Effector memory CD8-positive, alpha-beta T cell (primary cell): ENCODE measurements at places on chromosomes 7 and 10.

DNA sequence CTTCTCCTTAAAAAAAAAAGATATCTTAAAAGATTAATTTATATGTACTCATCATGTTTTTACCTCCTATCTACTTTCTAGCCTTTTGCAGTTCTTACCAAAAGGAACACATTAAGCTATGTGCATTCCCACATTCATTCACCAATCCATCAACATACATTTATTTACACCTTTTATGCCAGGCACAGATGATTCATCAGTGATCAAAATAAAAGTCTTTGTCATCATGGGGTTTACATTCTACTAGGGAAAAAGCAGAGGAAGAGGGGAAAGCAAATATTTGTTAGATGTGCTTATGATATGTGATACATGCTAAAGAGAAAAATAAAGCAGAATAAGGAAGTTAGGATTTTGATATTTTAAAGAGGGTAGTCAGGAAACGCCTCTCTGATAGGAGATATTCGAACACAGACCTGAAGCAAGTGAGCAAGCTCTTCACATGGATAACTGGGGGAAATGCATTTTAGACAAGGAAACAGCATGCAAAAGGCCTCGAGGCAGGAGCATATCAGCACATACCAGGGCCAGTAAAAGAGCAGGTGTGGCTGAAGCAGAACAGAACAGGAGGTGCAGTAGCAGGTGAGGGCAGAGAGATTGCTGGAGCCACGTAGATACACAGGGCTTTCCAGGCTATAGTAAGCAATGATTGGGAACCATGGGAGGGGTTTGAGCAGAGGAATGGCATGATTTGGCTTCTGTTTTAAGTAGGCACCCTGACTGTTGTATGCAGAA lies 67.4 kb downstream of the REEP3 start:
- no peak for DNase-seq

DNA sequence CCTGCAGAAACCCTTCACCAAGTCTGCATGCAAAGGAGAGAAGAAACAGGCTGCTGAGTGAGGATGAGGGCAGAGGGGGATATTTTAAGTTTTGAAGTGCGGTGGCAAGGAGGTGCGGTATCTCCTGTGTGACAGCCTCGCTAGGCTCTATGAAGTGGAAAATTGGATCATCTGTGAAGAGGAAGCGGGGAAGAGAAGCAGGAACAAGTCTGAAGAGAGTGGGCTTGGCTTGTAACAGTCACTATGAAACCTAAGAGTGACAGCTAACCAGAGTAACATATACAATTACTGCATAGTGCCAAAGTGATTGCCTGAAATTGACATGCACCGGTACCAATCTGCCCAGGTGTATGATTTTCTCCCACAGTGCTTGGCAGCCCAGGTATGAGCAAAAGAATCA lies 287.5 kb upstream of the KLF14 start:
- DNase-seq = no peak

DNA sequence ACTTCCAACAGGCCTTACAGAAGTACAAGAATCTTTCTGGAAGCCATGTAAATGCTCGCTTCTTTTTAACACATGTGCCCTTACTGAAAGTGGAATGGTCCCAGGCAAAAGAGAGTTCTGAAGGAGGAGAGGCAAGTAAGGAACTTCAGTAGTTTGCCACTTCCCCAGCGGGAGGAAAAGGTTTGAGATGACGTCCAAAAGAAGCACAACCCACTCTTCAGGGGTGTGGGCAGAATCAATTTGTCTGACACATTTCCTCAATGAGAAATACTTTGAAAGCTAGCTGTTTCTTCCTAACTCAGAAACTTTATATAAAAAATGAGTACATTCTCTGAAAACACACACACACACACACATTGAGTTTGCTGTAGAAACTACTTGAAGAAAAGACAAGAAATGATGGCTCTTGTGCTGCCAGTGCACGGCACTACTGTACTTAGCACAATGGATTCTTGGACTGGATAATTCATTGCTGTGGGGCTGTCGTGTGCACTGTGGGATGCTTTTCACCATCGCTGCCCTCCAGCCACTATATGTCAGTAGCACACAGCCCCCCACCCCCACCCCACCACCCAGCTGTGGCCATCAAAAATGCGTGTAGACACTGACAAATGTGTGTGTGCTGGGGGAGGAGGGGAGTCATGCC lies 183.0 kb downstream of the SRPK2 start:
- DNase-seq = no peak

GRCh38 chr7:76008156-76008687 lies 13.8 kb upstream of the TMEM120A start:
- peak; percentile 15 for DNase-seq

DNA sequence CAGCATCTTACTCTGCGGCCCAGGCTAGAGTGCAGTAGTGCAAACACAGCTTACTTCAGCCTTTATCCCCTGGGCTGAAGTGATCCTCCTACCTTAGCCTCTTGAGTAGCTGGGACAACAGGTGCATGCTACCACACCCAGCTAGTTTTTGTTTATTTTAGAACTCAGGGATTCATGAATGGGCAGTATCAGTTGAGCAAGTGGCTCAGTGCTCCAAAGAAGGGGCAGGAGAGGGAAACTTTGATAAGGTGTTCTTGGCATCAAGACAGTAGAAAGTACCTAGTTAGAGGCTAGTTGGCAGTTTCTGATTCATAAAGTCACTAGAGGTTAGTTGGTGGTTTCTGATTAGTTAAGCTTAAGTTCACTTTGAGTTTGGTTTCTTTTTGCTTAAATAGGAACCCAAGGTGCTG lies 18.4 kb downstream of the TRIM24 start:
- no peak for DNase-seq

- DNase-seq = no peak
These were observed 233.2 kb upstream of the AUTS2 start for GRCh38 chr7:69364813-69365643.

DNA sequence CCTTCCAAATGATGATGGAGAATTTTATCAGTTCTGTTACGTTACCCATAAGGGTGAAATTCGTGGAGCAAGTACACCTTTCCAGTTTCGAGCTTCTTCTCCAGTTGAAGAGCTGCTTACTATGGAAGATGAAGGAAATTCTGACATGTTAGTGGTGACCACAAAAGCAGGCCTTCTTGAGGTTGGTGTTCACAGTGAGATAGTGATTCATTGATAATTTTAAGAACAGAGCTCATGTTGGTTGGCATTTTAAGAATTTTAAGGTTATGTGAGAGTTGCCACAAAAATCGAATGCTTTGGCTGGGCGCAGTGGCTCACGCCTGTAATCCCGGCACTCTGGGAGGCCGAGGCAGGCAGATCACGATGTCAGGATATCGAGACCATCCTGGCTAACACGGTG lies 25.9 kb downstream of the TAX1BP1 start:
- DNase-seq = no peak

- DNase-seq = no peak
These were observed 28.2 kb downstream of the SEMA3C start for GRCh38 chr7:80890426-80891258.

DNA sequence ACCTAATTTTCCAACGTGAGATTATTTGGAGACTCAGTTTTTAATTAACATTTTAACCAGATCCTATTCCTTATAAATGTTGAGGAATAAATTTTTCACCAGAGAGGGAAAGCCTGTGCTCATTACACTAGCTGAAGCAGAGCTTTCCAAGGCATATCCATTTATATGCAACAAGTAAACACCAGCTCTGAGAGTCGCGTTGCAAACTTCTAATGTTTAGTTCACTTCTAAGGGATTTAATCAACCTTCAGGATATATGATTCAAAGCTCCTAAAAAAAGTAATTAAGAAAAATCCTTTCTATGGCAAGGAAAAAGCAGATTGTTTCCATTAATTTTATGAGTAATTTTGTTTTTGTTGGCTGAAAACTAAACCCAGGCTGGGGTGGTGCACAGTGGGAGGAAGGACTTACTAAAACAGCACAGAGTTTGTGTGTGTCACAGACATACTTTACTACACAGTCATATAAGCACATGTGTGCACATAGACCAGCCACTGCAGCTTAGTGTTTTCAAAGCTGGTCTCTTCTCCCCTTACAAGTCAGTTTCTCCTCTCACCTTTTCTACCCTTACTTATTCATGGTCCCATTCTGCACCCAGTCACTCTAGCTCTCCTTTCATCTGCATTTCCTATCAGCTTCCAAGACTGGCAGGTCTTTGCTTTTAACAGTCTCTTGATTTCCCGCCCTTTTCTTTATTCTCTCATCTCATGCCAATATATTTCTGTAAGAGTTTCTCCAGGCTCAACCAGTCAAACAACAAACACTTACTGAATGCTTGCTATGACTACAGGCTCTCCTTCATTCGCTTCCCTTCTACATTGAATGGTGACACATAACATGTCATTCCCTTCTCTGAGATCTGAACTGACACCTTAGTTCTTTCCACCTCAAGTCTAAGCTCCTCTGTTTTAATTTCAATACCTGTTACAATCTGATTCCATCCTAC lies 81.1 kb upstream of the FZD1 start:
- no peak for DNase-seq

GRCh38 chr7:77765906-77766800 lies 32.1 kb downstream of the TMEM60 start:
- no peak for DNase-seq

- DNase-seq = no peak
These were observed 72.5 kb downstream of the SYPL1 start for GRCh38 chr7:106039486-106040060.

DNA sequence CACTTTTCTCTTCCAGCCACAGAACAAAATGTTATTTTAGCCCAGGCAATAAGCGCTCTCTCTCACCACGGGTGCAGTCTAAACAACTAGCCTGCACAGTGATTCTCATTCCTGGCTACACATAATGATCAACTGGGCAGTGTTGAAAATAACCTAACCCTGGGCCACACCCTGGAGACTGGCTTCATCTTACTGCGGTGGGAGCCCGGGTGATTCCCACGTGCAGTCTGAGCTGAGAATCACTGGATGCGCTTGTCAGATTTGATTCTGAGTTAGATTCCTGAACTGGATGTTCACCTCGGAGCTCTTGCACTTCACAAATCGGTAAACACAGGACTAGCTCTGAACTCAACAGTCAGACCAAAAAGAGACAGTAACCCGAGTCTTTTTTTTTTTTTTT lies 14.9 kb downstream of the ZC3HAV1 start:
- no peak for DNase-seq

- no peak for DNase-seq
These were observed 37.5 kb downstream of the BTBD16 start for GRCh38 chr10:122308417-122309141.

- DNase-seq = no peak
These were observed 46.5 kb downstream of the PRR15 start for GRCh38 chr7:29610086-29610485.

DNA sequence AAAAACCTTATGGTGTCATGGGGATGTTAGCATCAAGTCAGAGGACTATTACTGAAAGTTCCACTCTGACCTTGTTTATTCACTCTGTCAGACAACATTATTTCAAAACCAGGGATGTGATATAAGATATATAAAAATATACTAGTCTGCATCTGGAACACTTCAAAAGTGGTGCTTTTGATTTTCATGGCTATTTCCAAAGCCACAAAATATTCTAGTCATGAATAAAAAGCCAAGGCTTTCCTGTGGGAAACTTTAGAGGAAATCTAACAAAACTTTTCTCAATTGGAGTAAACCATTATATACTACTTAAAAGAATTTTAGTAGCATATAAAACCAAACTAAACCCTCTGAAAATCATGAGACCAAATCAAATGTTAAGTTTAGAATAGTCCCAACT lies 205.2 kb downstream of the TMEM26 start:
- DNase-seq = no peak

DNA sequence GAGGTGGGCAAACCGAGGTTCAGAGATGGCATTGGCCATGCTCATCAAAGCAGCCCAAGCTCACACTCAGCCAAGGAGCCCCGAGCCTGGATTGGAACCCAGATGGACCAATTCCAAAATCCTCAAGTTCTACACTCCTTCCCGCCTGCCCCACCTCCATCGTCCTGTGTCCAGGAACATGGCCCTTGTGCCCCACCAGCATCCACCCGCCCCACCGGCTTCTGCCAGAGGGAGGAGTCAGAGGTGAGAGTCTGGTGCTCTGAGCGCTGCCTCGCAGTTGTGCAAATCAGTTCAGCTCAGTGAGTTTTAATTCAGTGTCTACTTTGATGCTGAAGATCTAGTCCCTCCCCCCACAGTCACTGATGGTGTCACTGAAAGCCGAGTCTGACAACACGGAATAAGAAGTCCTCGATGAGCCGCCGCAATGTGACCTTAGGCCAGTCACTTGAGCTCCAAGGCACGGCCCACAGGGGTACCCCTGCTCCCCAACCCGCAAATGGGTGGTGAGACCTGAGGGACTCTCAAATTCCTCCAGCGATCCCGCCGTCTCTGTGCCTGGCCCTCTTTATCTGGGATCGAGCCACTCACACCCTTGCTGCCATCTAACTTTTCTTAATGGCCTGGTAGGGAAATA lies 26.3 kb downstream of the PRKAG2 start:
- DNase-seq = no peak

DNA sequence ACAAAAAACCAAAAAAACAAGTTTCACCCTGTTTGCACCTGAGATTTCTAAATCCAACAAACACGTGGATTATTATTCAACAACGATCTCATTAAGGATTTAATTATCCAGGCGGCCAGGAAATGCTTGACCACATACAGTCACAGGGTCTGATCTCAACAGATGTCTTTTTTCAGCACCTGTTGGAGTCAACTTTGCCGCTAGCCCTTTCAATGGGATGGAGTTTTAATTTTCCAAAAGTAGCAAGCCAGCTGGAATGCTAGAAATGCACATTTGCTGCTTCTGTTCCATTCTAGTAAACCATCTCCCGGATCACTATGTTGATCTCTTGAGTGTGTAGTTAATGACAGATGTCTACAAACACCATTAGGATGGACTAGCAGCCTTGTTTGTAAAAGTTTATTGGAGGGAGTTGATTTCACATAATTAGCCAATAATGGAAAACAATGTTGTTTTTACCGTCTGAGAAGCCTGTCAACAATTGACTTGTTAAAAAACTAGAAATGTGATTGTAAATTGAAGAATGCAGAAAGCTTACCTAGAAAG lies 64.2 kb upstream of the DKK1 start:
- no peak for DNase-seq

DNA sequence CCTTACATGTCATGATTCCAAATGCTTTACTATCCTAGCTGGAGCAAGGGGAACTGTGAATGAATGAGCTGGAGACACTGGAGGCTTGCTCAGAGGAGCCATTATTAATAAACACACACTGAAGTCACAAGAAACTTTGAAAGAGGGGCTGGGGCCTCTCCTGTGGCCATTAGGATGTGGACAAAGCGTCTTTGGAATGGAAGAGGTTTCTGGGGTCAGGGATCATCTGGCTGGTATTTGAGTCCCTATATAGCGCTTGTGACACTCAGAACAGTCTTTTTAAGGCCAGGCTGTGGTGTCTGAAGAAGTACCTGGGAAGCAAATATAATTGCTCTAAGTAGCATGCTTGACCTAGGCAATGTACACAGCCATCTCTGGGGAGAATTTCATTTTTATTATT lies 193.0 kb downstream of the JCAD start:
- no peak for DNase-seq
